ENCODE measurements at places on chromosomes 5 and 9.

DNA sequence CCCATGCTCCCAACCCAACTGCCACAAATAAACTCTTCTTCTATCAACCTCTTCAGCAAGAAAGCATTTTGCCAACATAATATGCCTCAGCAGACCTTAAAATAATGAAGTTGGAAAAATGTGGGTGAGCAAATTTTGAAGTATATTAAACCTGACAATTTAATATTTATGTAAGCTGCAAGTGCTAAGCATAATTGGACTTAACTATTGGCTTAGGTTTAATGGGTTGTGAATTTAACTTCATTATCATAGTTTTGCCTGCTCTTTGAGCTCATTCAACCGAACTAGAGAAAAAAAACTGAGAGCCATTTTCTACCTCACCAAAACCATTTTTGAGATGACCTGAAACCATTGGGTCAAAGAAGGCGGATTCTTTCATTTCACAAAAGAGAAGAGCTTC lies 805.5 kb upstream of the DMAC1 start:
- no peak for DNase-seq

DNA sequence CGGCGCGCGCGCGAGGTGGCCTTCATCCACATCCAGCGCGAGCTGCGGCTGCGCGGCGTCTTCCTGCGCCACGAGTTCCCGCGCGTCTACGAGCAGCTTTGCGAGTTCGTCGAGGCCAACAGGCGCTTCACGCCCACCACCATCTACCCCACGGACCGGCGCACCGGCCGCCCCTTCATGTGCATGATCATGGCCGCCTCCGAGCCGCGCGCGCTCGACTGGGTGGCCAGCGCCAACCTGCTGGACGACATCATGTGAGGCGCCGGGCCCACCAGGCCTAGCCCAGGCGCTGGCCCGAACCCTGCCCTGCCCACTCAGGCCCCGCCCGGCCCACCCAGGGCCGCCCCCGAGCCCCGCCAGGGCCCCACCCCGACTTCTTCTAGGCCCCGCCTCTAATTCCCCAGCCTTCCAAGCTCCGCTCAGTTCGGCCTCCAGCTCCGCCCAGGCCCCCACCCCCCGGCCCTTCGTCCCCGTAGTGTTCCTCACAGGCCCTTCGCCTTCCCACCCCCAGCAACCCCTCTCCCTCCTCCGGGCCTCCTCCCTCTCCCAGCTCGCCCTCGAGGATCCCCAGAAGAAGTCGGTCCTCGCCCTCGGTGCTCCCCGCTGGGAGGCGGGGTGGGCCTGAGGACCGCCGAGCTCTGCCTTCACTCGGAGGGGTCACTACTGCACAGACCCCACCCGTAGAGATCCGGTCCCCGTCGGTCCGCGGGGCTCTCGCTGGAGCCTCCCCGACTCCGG lies 2.0 kb upstream of the PHPT1 start:
- DNase-seq, result no peak

- no peak for DNase-seq
Observed at GRCh38 chr5:7678030-7678429, 172.9 kb downstream of the CFAP90 start.

DNA sequence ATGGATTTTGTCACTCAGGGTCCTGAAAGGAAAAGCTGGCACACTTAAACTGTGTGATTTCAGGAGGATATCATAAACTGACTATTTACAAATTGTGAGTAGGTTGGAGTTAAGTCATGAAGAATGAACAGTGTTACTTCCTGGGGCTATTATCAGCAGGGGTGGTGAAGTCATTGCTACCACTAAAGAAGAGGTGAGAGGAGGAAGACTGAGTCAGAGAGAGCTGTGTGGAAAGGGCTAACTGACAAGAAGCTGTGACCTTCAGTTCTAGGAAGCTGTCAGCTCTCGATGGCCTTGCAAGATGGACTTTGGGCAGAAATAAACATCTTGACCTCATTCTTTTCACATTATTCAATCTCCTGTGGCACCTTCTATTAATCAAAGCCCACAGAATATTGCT lies 72.3 kb upstream of the STARD4 start:
- DNase-seq, result no peak

DNA sequence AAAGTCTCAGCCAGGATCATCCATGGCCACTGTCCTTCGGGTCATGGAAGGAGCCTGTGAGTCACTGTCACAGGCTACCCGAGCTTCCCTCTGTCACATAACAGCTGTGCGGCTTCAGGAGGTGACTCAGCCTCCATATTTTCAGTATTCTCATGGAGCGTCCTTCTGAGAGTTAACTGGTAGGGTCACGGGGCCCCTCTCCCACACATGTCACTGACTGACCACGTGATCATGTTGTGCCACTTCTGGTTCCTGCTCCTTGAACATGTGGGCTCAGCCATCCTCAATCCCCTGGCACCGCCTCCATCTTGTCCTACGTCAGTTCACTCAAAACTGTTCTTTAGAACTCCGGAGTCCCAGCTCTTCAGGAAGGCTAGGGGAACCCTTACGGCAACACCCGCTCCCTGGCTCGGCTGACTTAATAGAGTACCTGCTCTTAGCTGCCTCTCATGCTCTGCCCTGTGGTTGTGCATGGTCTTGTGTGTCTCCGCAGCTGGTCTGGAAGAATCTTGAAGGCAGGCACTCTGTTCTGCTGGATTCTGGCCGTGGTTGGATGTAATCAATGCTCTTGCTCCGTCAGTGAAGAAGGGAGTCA lies 182.8 kb downstream of the ICE1 start:
- DNase-seq, result no peak

DNA sequence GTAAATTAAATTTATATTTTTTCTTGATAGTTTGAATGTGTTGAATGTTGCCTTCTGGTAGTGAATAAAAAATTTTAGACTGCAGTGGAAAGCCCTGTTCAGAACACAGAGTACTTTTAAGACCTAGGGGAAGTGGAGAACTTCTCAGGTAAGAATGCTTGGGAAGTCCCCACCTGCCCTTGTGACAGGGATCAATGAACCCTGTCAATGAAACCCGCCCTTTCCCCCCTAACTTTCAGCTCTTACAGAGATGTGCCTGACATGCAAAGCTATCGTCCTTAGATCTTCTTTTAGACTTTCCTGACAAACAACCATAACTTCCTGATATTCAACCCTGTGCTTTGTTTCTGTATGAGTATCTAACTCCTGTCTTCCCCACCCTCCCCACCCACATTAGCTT lies 562.7 kb downstream of the TLE4 start:
- DNase-seq, result no peak

DNA sequence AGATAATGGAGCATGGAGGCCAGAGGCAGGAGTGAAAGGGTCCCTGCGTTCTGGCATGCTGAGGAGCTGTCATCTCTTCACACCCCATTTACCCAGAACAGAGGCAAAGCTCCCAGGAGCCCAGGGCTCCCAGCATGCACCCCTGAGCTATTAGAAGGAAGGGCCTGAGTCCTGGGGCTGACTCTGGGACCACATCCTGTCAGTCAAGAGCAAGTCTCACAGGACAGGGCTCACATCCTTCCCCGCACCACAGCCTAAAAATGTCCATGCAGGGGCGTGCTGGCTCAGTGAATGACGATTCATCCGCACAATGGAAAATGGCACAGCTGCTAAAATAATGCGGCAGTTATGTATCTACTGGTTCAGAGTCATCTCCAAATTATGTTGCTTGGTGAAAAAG lies 31.4 kb downstream of the CAMK2A start:
- no peak for DNase-seq

DNA sequence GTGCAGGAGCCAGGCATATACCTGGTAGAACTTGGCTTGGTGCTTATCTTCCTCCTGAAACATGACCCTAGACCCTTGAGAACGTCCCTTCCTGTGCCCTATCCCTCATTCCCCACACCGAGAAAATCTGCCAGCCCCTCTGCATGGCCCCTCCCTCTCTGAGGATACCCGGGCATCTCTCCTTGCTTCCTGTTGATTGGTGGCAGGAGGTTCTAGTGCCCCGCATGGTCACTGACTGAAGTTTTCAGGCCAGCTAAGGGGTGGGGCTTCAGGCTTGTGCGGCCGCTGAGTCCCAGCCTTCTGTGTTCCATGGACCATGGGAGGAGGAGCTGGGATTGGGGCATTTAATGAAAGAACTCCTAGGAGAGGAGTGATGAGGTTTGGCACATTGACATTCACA lies 22.8 kb downstream of the IGIP start:
- no peak for DNase-seq

DNA sequence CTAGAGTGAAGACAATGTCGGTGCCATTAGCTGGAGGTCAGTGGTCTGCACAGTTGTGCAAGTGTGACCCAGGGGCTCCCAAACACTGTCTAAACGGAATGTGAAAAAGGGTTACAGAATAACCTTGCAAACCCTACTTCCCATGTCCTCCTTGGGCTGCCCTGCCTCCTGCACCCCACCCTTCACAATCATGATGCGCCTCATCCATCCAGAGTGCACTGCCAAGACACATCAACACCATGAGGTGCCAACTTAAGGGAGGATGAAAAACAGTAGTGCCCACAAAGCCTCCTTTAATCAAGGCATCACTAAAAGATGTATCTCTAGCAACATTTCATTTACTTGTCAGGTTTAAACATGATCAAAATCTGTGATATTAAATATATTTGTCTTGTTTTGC lies 87.1 kb downstream of the SETX start:
- no peak for DNase-seq

GRCh38 chr5:1184163-1184470 lies 17.3 kb upstream of the SLC6A19 start:
- no peak for DNase-seq

- DNase-seq, result no peak
Observed at GRCh38 chr5:142984525-142984924, 214.3 kb downstream of the ARHGAP26 start.

DNA sequence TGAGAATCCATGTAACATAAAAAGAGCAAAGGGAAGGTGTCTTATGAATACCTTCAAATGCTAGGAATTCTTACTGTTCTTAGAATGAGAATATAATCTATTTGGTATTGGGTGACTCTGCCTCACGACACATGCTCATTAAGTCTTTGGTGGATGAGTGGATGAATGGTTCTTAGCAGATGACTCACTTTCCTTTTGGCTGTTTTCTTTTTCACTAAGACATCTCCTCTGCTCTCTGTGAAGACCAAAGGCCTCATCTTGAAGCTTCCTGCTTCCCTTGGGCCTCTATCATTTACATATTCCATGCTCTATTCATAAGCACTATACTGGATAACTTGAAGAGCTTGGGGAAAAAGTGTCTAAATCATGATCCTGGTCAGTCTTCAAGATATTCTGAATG lies 468.1 kb downstream of the SPATA31D1 start:
- no peak for DNase-seq

- DNase-seq, result no peak
Observed at GRCh38 chr5:178304761-178305645, 72.4 kb upstream of the PHYKPL start.

- no peak for DNase-seq
Observed at GRCh38 chr9:118108971-118109370, 404.8 kb downstream of the TLR4 start.

DNA sequence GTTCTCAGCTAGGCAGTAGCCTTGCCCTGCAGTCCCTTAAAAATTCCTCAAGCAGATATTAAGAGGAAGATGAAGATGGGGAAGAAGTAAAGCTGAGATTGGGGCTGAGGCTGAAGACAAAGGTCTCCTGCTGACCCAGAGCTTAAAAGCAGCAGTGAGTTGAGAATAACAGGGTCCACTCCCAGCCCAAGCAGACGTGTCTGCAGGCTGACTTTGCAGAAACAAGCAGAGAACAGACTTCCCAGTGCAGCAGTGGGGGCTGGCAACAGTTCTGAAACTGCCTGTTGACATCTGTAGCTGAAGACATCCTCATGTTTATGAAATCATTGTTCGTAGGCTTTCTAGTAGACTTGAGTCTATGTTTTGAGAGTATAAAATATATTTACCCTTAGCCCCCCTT lies 1.1 kb downstream of the CTXN3 start:
- DNase-seq, result no peak

DNA sequence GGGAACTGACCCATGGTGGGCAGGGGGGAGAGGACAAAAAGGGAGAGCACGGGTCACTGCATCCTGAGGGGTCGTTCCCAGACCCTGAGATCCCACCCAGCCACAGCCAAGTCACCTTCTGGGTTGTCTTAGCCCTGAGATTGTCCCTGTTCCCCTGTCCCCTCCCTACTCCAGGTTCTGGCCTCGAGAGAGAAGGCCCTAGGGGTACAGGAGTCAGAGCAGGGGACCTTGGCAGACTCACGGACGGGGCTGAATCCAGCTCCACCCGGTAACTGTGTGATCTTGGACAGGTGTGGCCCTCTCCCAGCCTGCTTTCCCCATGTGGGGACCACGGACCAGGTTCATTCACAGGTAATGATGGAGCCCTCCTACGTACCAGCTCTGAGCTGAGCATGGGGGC lies 11.2 kb upstream of the CERCAM start:
- DNase-seq, result no peak

- no peak for DNase-seq
Observed at GRCh38 chr5:149217096-149217802, 54.4 kb upstream of the AFAP1L1 start.

GRCh38 chr9:132474253-132474652 lies 64.2 kb downstream of the CFAP77 start:
- DNase-seq, result no peak

- DNase-seq, result no peak
Observed at GRCh38 chr5:32057187-32058096, 116.7 kb downstream of the GOLPH3 start.

GRCh38 chr5:142221091-142221860 lies 103.5 kb downstream of the SPRY4 start:
- no peak for DNase-seq

DNA sequence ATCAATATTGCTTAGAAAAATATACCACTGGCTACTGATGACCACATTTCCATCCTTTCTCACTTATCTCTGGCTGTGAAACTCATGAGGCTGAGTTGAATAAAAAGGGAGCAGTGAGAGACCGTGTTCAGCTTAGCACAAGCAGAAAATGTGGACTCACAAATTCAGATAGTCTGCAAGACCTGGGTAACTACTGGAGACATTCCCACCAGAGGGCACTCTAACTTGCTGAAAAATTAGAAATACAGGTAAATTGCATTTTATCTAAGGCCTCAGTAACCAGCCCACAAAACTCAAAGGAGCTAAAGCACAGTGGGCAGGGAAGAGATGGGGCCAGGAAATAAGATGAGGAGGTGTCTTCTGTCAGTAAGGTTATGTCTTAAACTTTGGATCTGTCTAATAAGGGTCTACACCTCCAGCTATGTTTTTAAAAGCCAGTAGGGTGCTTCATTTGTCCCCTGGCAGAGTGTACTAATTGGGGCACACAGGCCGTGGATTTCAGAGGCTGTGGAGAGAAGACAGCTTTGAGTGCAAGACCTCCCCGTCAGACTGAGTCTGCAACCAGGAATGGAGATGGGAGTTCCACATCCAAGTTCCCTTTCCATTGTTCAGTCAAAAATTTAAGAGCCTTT lies 8.7 kb upstream of the NDUFB6 start:
- no peak for DNase-seq

Data from stimulated activated CD4-positive, alpha-beta T cell treated with anti-CD3 and anti-CD28 coated beads, TNF-alpha, amount 100 ng/mL, for 24 hours (primary cell).